Foreskin keratinocyte (primary cell): ENCODE measurements at places on chromosomes 12 and 14. TPM values are rescaled to one million over a fixed set of nuclear protein-coding genes. Genes with fewer than 3 reads are reported as not detected.

DNA sequence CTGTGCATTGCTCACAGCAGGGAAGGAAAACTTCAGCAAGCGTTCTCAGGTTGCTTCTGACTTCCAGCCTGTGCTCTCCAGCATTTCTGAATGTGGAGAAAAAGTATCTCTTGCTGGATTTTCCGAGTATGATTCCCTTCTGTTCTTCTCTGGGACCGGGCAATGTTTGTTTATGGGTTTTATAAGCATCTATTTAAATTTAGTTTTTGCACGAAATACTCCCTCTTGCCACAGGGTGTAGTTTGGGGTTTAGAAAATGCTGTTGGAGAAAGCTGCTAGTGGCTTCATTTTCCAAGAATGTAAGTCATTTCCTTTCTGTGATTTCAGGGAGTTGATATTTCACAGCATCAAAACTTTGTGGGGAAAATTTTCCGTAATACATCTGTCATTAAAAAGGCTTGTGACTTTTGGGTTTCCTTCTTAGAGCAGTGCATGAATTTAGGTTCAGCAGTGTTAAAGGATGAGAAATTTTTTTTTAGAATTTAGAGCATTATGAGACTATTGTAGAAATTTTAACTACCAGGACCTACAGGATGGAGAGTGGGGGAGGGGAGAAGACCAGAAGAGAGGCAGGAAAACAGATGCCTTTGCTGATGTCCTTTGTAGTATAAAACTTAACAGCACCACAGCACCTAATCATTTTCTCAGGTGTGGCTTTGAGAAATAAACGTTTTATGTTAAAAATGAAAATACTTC, 1.5 kb downstream of the FRMD6 start:
- DNase-seq = no peak

LRRC43 gene
- total RNA-seq = 0.28 and 0.61 TPM in 2 replicates

SLC39A5 gene
- 0.20 and 0.21 TPM in 2 replicates for total RNA-seq

FAM181A gene
- not detected in 2 replicates for total RNA-seq
